ENCODE measurements at places on chromosomes 1 and 21.

GRCh38 chr1:85495556-85495955, 30.6 kb upstream of the DDAH1 start:
- DNase-seq = no peak

DNA sequence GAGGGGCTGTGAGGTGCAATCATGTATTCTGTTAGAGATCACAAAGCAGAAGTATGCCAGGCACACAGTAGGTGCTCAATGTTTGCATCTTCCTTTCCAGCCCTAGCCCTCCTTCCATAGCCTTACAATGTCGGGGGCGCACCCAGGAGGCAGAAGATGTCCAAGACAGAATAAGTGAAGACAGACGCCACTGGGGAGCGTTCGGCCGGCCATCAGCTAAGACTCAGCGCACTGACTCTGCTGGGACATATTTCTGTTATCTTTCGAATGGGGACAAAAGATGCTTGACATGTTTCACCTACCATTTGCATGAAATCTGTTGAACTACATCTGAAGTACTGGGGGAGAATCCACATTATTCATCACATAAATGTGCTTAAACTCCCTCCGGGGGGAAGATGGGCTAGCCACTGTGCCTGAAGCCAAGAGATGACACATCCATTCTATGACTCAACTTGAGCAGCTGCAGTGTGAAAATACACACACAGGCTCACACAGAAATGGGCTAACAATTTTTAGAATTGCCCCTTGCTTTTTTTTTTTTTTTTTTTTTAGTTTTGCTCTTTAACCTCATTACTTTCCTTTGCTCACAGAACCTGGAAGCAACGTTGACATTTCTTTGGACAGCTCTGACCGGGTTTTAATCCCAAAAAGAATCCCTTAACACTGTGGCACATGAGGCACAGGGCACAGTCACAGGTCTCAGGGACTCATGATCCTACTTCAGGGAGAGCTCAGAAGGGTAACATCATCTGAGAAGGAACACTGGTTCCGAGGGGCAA, 7.9 kb downstream of the TIAM1 start:
- DNase-seq = no peak

- DNase-seq = no peak
These were observed 7.0 kb upstream of the C1orf116 start for GRCh38 chr1:207039380-207040180.

GRCh38 chr21:16588433-16588860, 858.7 kb downstream of the USP25 start:
- DNase-seq = no peak

- DNase-seq = no peak
These were observed 25.4 kb upstream of the PARP1 start for GRCh38 chr1:226433341-226433720.

DNA sequence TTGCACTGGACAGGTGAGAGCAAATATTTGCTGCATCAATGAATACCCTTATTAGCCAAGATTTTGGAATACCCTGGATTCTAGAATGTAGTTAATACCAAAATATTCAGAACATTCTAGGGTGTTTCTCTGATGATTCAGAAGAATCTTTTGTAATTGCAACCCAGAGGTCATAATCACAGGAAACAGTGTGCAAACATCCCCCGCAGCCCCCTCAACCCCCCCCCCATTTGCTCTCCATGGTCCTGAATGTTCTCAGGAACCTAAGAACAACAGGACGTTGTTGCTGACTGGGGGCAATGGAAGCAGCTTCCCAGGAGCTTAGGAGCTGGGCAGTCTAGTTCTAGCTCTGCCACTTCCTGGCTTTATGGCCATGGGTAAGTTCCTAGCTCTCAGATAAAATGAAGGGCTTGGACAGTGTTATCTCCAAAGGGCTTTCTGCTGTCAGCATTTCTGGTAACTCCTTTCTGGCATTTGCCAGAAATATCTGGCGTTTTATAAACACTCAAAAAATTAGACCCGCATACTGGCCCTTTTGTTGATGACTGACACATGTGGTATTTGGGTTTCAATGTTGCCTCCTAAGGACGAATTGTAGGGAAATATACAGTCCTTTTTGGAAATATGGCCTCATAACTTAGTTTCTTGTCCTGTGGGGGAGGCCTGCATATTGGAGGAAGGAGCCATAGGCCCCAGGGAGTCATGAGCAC, 178.6 kb downstream of the RRAGC start:
- DNase-seq = no peak

All from GM20000 (cell line).